Fibroblast of mammary gland (primary cell): ENCODE measurements at places on chromosomes 7 and 10.

GRCh38 chr7:2060701-2061100 is 172.0 kb downstream of the MAD1L1 start:
- peak; percentile 75 for DNase-seq

- DNase-seq = no peak
These were observed 24.6 kb downstream of the BRI3 start for GRCh38 chr7:98305951-98306535.

GRCh38 chr10:19946245-19946644 is 130.0 kb downstream of the PLXDC2 start:
- DNase-seq = no peak

DNA sequence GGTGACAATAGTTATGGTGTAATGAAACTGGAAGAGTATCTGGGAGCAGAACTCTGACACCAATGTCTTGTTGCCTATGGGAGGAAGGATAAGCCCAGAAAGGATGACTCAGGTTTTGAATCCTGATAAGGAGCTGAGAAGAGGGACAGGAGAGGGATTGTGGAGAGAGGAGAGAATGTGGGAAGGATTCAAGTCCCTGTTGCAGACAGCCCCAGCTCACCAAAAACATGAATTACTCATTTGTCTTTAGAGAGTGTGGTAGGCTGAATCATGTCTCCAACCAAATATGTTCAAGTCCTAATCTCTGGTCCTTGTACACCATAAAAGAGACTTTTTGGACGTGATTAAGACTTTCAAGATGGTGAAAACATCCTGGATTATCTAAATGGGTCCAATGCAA is 206.9 kb upstream of the PHYHIPL start:
- peak; percentile 26 for DNase-seq

- DNase-seq = no peak
These were observed 170.9 kb upstream of the CDK1 start for GRCh38 chr10:60607372-60607771.

DNA sequence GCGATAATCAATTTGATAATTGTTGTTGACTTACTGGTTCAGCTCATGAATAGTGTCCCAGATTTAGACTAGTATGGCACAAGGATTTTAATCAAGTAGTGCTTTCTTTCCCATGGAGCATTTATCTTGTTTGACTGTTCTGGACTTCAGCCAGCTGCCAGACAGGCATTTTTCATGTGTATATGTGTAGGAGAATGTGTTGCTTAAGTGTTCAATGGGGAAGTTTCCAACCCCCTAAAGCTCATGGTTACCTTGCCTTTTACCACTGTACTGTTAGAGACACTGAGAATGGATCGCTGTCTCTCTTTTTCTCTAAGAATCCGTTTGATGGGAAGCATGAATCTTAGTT is 103.9 kb downstream of the LRRC4 start:
- DNase-seq = peak; percentile 44

GRCh38 chr10:124262234-124262865 is 156.4 kb downstream of the OAT start:
- no peak for DNase-seq

- no peak for DNase-seq
These were observed 91.4 kb upstream of the PTN start for GRCh38 chr7:137434946-137435345.

DNA sequence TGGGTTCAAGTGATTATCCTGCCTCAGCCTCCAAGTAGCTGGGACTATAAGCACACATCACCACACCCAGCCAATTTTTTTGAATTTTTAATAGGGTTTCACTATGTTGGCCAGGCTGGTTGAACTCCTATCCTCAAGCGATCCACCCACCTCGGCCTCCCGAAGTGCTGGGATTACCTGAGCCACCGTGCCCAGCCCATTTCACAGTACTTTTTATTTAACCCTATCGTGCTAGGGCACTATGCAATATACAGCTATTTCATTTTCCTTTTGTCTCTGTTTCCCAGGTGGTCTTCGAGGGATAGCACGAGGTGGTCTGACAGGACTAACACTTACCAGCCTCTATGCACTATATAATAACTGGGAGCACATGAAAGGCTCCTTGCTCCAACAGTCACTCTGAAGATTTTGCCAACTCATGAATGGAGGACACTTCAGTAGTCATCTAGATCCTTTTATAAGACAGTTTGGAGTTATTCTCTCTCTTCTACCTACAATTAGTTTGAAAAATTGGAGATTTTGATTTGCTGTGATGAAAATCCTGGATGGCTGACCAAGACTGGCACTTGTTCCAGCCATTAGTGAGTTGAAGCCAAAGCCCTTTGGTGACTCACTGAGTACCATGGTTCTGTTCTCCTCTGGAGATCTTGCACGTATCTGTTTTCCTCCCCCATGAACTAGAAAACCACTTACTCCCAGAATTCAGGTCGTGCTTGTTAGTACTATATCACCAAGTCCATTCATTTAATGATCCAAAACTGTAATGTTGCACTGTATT is 27.3 kb downstream of the NCOA4 start:
- peak; percentile 49 for DNase-seq

GRCh38 chr10:23051855-23052331 is 43.5 kb upstream of the MSRB2 start:
- no peak for DNase-seq

DNA sequence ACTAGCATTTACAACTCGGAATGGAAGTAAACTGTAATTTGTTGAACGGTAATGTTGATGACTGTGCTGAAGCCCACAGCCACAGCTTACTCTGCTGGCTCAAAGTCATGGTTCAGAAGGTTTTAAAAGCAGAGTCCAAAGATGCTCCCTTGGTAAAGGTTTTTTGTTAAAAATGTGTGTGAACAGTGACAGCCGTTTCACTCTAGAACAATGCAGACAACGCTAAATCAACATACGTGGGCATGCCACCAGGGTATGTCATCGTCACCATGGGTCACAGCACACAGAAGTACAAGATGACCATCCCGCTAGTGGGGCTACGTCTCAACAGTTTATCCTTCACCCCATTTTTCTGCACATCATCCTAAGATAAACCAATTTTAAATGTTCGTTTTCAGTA is 106.5 kb upstream of the LANCL2 start:
- no peak for DNase-seq

GRCh38 chr10:119516381-119517234 is 25.9 kb downstream of the RGS10 start:
- DNase-seq = no peak

DNA sequence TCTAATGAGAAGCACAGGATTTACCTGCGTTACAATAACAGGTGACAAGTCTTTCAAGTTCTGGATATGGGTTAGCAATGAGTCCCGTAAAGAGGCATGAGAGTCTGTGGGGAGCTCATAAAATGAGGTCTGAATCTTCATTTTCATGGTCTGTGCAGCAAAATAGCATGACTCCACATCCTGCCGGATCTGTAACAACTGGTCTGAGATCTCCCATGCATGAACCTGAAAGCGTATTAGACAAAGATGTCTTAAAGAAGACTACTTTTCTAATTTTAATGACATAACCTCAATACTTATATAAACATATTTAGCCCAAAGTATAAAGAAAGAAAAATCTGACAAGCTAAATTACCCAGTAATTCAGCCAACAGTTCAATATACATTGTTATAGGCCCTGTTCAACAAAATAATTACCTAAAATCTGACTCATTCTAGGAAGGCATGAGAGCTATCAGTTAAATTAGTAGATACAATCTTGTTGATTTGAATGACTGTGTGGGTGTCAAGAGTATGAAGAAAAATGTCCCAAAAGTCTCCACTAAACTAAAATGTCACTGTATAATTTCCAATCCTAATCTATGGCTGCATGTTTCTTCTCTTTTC is 36.9 kb downstream of the TNPO3 start:
- no peak for DNase-seq

GRCh38 chr7:70434376-70434775 is 697.6 kb upstream of the GALNT17 start:
- DNase-seq = peak; percentile 11

DNA sequence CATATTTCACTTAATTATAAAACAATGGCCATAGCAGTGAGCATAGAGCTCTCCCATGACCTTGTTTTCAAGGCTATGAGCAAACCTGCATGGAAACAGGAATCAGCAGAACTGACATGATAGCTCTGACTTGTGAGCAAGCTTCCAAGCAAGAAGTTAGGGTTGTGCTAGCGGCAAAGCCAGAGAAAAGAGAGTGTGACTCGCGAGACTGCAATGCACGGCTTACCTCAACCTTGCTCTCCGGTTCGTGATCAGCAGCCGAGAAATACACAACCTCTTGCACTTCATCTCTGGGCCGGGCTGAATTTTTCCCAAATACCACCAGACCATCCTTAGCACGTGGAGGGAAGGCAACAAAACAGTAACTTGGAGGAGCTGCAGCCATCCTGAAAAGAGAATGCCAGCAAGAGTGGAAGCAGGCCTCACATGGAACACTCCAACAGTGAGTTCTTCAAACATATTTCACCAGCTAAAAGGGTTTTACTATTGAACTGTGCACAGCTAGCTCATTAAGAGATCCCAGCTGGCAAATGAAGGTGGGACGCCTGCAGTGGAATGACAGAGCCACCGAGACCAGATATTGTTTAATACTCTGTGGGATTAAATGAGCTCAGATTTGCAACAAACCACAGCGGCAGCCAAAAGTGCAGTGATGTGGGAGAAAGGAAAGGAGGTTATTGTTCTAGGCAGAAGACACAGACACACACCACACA is 20.8 kb downstream of the SCRN1 start:
- DNase-seq = peak; percentile 62

DNA sequence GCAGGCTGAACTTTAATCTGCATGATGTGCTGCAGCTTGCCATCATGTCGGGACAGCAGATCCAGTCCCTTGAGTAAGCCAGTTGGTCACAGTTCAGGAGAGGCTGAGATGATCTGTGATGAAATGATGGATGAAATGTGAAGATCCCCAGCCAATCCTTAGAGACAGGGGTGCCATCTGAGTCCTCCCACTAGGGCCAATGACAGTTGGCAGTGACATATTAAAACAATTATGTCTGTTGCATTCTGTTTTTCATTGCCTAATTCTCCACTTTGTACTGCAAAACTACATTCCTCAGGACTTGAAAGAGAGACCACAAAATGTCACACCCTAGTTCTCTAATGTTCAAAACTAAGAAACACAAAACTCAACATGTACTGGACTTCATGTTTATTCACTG is 66.3 kb upstream of the CAV2 start:
- DNase-seq = peak; percentile 46

DNA sequence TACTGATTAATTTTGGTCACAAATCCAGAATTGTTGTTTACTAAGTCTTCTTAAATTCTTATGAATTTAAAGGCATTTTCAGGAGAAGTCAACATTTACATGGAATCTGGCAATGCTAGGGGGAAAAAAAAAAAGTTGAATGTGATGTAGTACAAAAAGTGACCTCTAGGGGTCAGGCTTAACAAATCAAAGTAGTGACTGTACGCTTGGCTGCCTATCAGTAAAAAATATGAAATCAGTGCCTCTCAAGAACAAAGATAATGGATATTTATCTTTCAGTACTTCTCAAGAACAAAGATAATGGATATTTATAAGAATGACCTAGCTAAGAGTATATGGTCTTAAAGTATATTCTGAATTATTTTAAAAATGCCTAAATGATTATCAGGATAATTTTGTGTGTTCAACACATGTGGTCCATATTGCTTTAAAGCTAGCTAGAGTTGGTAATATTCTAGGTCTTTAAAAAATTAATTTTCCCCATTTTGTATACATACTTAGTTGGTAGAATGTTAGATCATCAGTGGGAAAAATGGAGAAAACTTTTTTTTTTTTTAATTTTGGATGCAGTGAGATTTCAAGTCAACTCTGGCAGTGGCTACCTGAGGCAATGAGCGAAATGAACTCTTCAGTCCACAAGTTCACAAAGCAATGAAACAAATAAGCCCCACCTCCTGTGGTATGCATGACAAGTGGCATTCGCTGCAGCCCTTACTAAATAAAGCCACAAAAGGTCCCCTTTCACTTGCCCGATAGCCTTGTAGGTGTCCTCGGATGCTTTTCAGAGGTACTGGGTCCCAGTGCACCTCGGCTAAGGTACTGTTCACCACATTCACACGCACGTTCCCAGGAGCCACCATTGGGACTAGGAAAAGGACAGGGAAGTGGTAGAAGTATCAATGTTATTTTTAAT is 51.2 kb upstream of the LAMB4 start:
- peak; percentile 73 for DNase-seq

GRCh38 chr10:125063256-125063925 is 97.0 kb downstream of the CTBP2 start:
- no peak for DNase-seq

- no peak for DNase-seq
These were observed 83.6 kb downstream of the WDFY4 start for GRCh38 chr10:48768144-48768766.

DNA sequence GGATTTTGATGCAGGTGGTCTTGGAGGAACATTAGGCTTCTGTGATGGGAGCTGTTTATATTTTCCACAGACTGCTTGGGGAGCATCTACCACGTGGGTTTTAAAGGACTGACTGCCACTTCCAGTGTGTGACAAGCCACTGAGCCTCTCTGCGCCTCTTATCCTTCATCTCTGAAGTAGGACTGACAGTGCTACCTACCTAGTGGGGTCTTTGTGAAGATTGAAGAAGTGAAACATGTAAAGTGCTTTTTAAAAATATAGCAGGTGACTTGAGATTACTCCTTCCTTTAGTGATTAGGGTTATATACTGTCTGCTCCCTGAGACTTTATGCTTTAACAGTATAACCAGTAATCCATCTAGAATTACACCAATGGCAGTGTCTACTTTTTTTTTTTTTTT is 29.9 kb downstream of the NKX2-3 start:
- DNase-seq = no peak

DNA sequence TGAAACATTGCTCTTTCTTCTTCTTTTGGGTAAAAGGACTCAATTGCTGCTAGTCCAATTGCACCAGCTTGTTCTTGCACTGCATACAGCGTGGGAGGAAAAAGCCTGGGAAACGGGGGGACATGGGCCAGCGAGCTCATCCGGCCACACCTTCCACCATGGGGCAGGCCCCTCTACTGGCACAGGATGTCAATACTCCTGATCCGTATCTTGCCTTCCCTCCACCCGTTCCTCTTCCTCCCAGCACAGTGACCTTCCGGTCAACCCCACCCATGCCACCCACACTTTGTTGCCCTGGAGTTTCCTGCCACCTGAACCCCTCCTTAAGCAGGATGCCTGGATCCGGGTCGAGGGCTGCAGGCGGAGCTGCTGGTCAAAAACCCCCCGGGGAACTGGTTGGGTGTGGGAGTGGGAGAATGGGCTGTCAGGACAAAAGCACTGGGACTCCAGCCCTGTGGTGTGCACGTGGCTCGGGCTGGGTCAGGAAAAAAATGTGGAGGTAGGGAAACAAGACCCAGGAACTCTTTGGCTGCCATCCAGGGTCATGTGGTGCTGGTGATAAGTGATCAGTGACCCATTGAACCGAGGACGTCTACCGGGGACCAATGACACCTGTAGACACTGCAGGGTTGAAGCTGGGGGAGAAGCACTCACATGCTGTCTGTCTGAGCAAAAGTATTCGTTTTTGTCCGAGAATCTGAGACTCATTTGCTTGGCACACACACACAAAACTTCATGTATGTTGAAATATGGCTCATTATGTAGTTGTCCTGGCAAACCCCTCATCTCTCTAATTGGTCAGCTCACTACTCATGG is 8.1 kb downstream of the IL2RA start:
- no peak for DNase-seq
